ENCODE measurements at places on chromosomes 3 and 15. TPM values are rescaled to one million over a fixed set of nuclear protein-coding genes. Genes with fewer than 3 reads are reported as not detected.

WDR93 gene
- total RNA-seq: 0.22 TPM

GOLGA8T gene
- total RNA-seq: not detected

TFDP2 gene
- total RNA-seq: 49.1 TPM

LYZL4 gene
- not detected for total RNA-seq

ADCY5 gene
- not detected for total RNA-seq

TMEM212 gene
- not detected for total RNA-seq

CRYBG3 gene
- 12.2 TPM for total RNA-seq

PLIN1 gene
- 1.0 TPM for total RNA-seq

EOMES gene
- total RNA-seq: 0.47 TPM

Measured in PC-3 (cell line).